Stimulated activated CD8-positive, alpha-beta memory T cell treated with anti-CD3 and anti-CD28 coated beads, Interleukin-7, amount 100 ng/mL, for 4 hours (primary cell): ENCODE measurements at places on chromosomes 16 and 17.

GRCh38 chr17:12395733-12396354 lies 269.8 kb upstream of the MYOCD start:
- no peak for DNase-seq

GRCh38 chr17:68878226-68878885 lies 76.8 kb downstream of the ABCA8 start:
- no peak for DNase-seq

GRCh38 chr17:4547118-4547906 lies 7.9 kb downstream of the MYBBP1A start:
- DNase-seq: no peak

GRCh38 chr16:2971134-2971984 lies 2.2 kb downstream of the PAQR4 start:
- no peak for DNase-seq

- no peak for DNase-seq
Observed at GRCh38 chr17:31248986-31249834, 47.8 kb downstream of the OMG start.

GRCh38 chr17:44759916-44760243 lies 1.1 kb downstream of the ADAM11 start:
- DNase-seq: no peak

DNA sequence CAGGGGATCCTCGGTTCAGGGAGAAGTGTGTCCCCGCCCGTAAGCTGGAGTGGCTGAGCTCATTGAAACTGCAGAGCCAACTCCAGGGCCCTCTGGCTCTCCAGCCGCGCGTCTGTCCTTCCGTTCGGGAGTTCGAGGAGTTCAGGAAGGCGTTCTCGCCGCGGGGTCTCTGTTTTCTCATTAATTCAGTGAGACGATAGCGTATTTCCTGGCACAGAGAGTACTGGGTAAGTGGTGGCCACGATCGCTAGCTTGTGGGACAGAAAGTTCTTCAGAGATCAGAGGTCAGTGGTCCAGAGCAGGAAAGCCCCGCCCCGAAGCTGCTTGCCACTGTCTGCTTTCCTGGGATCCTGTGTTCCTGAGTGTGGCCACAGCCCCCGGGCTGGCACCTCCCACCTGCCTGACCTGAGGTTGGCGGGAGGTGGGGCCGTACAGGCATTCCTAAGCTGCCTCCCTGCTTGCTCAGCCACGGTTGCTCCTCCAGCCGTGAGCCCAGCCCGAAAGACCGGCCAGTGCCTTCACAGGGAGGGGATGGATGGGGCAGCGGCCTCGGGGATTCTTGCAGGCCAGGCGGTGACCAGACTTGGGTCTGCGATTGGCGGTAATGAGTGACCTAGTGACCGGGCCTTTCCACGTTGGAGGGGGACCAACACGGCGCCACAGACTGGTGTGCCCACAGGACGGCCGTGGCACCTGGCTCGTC lies 8.9 kb downstream of the BAIAP2 start:
- DNase-seq: no peak

DNA sequence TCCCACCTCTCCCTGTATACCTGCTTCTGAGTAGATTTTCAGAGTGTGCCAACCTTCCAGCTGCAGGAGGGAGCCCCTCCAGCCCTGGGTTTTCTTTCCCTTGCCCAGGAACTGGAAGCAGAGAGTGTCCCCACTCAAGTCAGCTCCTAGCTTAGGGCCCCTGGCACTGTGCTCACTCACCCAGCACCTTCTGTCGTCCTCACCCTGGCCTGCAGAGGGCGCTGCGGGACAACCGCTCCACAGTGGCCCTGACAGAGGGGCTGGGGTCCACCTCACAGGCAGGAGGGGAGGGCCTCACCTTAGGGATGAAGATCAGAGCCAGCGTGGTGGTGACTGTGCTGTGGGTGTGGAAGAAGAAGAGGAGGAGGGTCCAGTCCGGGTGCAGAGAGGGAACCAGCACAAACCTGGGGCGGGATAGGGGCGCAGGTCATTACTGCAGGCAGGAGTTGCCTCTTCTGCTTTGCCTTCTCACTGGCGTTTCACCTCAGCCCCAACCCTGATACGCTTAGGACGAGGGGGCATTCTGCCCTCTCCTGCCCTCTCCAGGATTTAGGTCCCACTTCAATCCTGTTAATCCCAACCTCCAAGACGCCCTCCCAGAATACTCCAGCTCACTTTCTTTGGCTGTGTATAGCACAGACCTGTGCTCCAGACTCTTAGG lies 10.0 kb downstream of the GPR179 start:
- DNase-seq: no peak

- no peak for DNase-seq
Observed at GRCh38 chr16:60810250-60810649, 1226.0 kb downstream of the CDH8 start.
